ENCODE measurements at places on chromosomes 12 and 14.
A peak's percentile ranks its signal among the peaks of the same experiment; 100 is the strongest.

- no peak for DNase-seq
Observed at GRCh38 chr14:21703357-21704326, 30.0 kb upstream of the OR4E1 start.

- no peak for DNase-seq
Observed at GRCh38 chr12:128784030-128784760, 39.6 kb downstream of the SLC15A4 start.

- no peak for DNase-seq
Observed at GRCh38 chr12:68867606-68868005, 59.6 kb downstream of the MDM2 start.

GRCh38 chr12:19890024-19890423 lies 450.7 kb downstream of the AEBP2 start:
- no peak for DNase-seq

GRCh38 chr14:78010688-78011087 lies 159.5 kb upstream of the NRXN3 start:
- peak; percentile 86 for DNase-seq

- DNase-seq, result peak; percentile 100
Observed at GRCh38 chr12:75977952-75978671, 53.5 kb downstream of the PHLDA1 start.

- no peak for DNase-seq
Observed at GRCh38 chr14:93720076-93720815, 68.0 kb downstream of the PRIMA1 start.

- DNase-seq, result no peak
Observed at GRCh38 chr12:124768452-124769162, 95.1 kb downstream of the SCARB1 start.

GRCh38 chr14:83714151-83714550 lies 1815.8 kb upstream of the FLRT2 start:
- no peak for DNase-seq

DNA sequence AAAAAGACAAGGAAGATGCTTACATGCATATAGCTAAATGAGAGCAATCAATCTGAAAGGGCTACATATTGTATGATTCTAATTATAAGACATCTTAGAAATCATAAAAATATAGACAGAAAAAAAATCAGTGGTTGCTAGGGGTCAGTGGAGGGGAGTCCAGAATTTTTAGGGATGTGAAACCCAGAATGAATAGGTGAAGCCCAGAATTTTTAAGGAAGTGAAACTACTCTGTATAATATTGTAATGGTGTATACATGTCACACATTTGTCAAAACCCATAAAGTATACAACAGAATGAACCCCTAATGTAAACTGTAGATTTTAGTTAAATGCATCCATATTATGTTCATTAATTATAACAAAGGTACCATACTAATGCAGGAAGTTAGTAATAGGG lies 713.2 kb downstream of the FLRT2 start:
- no peak for DNase-seq

GRCh38 chr14:54174457-54174856 lies 217.8 kb upstream of the BMP4 start:
- peak; percentile 2 for DNase-seq

- no peak for DNase-seq
Observed at GRCh38 chr14:103646189-103646588, 17.2 kb downstream of the KLC1 start.

DNA sequence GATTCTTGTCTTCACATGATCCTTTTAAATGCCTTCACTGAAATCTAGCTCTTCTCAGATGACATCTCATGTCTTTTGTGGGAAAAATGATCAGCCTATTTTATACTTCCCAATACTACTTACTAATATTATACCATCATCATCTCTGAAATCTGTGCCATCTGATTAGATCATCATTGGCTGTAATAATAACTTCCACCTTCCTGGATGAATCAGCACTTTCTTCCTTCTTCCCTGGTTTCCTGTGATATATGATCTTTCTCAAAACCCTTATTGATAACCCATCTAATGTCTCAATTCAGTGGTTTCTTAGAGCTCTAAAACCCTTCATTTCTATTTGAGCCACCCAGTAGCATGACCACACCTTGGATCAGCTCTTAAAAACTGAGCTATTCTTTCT lies 30.9 kb downstream of the GPR137C start:
- peak; percentile 6 for DNase-seq

- DNase-seq, result peak; percentile 61
Observed at GRCh38 chr14:26255213-26255612, 342.6 kb downstream of the NOVA1 start.

- DNase-seq, result no peak
Observed at GRCh38 chr12:47224563-47225133, 144.9 kb upstream of the AMIGO2 start.

- peak; percentile 21 for DNase-seq
Observed at GRCh38 chr14:59919570-59920377, at the start of gene LRRC9. Gene LRRC9 (plus strand): TSS chr14:59920144.

- DNase-seq, result no peak
Observed at GRCh38 chr12:130145731-130146130, 16.5 kb upstream of the FZD10 start.

GRCh38 chr12:51023625-51024382 lies 2.4 kb downstream of the SLC11A2 start:
- peak; percentile 27 for DNase-seq

GRCh38 chr12:54385251-54385914 lies 850 bp upstream of the ZNF385A start:
- DNase-seq, result no peak

DNA sequence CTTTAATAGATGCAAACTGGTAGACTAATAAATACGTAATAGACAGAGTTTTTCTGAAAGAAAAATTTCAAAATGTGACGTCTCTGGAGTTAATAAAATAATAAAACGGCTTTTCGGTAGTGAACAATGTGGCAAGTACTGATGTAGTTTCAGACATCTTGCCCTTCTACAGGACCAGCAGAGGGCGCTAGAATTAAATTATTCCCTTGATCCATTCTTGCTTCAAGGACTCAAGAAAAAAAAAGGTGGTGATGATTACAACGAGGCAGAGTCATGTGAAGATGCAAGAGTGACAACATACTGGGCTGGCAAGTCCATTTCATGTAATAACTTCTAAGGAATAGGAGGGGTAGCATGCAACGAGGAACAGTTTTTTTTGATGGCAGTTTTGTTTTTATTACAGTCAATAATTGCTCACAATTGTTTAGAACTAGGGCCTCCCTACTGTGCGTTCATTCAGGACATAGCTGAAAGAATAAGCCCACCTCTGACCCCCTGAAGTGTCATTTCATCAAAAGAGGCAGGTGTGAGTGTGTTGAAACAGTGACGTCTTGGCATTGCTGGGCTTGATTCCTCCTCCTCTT lies 101.0 kb upstream of the GZMB start:
- DNase-seq, result peak; percentile 49

- DNase-seq, result no peak
Observed at GRCh38 chr14:90985601-90986242, 74.7 kb downstream of the RPS6KA5 start.

GRCh38 chr12:28025821-28026505 lies 53.4 kb upstream of the PTHLH start:
- DNase-seq, result peak; percentile 28

GRCh38 chr12:65536876-65537681 lies 258.6 kb downstream of the MSRB3 start:
- peak; percentile 100 for DNase-seq

- DNase-seq, result no peak
Observed at GRCh38 chr12:5027046-5027821, 16.4 kb upstream of the KCNA5 start.

DNA sequence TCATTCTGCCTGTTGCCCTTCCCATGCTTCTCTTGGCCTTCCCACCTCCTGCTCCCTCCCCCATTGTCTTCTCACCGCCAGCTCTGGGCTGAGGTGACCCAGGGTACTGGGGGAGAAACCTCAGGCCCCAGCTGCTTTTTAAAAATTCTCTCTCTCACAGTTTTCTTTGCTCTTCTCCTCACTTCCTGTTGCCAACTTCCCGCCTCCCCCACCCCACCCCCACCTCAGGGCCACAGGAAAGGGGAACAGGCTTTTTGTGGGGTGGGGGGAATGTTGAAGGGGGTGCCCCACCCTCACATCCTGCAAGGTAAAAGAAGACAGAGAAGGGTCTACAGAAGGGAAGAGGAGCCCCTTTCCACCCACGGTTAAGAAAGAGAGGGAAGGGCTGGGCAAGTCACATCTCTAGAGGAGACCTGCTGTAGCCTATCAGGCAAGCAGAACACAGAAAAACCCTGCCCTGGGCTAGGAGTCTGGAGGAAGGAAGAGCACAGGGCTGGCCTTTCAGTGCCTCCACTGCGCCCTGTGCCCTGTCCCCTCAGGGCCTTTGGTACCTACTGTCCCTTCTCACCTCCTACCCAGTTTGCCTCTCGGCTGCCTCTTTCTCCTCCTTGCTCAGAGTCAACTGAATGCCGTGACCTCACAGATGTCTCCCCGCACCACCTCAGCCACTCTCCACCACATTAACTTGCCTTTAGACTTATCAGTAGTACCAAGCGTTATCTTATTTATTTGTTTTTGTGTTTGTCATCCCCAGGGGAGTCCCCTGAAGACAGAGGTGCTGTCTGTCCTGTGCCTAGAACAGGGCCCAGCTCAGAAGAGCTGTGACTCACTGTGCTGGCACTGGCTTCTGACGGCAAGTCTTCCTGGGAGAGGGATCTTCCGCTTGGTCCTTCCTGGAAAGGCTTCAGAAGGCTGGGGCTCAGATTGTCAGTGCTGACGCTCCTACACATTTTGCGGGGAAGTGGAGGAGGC lies 1.7 kb downstream of the ARHGAP9 start:
- peak; percentile 50 for DNase-seq

DNA sequence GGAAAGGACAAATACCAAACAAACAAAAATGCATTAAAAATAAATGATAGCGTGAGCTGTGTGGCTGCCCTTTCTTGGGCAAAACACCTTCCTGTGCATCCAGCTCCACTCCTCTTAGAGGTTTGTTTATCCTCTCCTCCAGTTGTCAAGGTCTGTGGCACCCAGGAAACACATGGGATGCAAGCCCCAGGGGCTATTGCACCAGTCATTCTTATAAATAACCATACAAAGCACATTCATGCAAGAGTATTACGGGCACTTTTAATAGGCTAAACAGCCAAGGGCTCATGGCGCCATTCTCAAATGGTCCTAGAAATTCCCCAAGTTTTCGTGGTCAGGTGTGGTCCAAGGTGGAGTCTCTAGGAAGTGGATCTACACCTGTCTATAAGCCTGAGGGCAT lies 257.0 kb downstream of the DPF3 start:
- no peak for DNase-seq

DNA sequence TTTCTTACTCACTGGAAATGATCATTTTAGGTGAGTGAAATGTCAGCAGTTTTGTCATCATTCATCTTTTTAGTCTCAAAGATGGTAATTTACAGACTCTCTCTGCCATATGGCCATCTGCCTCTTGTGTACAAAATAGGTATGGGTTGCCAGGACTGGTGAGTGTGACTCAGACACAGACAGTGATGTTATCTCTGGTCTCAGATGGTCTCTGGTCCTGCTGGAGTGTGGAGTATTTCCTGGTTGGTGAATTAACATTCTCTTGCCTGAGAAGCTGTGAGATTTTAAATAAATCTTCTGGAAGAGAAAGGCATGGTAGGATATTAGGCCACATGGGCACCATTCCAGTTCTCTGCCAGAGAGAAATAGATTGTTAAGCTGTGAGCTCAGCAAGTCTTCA lies 207.0 kb downstream of the ATP23 start:
- DNase-seq, result peak; percentile 59

DNA sequence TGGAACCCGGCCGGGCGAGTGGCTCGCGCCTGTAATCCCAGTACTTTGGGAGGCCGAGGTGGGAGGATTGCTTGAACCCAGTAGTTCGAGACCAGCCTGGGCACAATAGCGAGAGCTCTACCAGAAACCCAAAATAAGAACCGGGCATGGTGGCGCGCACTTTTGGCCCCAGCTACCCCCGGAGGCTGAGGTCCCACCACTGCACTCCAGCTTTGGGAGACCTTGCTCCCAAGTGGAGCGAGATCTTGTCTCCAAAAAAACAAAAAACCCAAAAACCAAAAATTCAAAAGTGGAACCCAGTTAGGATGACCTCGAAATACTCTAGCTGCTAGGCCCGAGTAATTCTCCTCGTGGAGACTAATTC lies 769 bp upstream of the VTI1B start:
- DNase-seq, result no peak

DNA sequence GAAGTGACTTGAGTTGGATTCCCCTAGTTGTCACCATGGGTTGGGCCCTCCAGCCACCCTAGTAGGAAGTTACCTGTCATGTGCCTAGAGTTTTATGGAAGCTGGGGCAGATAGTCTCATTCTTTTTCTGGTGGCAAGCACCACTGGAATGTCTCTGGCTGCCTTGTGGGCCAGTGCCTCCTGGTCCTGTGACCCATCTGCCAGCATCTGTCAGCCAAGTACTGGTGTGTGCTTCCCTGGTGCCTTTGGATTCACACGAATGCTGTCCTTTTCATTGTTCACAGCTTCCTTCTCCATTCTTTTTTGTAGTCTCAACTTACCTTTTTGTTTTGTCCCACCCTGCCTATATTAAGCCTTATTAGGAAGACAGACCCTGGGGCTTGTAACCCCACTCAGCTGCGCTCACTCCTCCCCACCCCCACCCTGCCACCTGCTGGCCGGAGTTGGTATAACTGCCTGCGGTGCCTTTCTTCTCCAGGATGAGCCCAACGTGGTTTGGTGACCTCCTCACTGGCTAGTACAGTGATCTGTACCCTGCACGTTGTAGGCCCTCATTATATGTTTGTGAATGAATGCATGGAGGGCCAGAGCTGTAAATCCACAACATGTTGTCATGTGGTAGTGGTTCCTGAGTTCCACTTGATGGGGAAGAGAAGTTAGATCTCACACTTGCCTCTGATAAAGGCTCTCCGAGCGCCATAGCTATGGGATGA lies 125.7 kb downstream of the TSPAN9 start:
- no peak for DNase-seq

DNA sequence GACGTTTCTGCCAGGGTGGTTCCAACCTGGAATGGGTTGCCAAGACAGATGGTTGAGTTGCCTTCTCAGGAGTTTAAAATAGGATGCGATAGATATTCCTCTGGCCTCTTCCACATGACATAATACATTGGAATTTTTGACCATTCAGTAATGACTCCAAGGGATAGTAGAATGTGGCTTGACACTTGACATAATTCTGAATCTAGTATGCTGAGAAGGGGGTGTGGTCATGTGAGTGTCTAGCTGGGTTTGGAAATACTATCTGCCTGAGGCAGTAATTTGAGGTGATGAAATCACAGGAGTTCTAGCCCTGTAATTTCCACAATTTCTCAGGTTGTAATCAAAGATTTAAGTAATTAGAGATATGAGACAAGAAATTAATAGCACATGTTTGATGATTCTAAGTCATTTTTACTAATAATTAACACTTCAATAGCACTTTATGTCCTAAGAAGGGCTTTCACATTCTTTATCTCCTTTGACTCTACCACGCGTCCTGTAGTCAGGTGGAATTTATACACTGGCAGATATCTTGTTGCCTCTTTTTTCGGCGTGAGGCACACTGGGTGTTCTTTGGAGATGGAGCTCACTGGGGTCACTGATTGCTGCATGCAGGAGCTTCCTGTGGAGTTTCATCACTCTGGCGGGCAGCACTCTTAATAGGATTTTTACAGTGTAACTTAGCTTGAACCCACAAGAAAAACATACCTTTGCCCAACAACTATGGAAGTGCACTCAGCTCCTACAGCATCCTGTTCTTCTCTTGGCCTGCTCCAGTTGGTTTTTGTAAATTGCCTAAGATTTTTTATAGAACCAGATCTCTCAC lies 3.2 kb upstream of the AMIGO2 start:
- peak; percentile 88 for DNase-seq

- DNase-seq, result no peak
Observed at GRCh38 chr12:131385313-131386166, 325.4 kb upstream of the SFSWAP start.

- DNase-seq, result no peak
Observed at GRCh38 chr12:57098546-57098945, 9.6 kb downstream of the NAB2 start.
